ENCODE measurements at places on chromosomes 7 and 10.
A peak's percentile ranks its signal among the peaks of the same experiment; 100 is the strongest.

DNA sequence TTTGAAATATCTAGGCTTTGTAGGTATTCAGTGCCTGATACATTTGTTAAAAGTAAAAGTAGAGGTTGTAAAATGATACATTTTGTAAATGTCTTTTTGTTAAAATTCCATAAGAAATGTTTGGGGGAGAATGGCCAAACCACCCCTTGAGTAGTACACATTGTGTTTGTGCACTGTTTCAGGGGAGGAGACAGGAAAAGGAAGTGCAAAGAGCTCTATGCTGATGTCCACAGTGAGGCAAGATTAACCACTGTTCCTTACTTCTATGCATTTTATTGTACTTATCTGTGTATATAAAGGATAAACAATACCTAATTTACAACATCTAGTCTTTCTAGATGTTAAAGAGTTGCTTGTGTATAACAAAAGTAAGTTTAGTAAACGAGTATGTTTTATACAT, 7.4 kb upstream of the CYCS start:
- DNase-seq: no peak

DNA sequence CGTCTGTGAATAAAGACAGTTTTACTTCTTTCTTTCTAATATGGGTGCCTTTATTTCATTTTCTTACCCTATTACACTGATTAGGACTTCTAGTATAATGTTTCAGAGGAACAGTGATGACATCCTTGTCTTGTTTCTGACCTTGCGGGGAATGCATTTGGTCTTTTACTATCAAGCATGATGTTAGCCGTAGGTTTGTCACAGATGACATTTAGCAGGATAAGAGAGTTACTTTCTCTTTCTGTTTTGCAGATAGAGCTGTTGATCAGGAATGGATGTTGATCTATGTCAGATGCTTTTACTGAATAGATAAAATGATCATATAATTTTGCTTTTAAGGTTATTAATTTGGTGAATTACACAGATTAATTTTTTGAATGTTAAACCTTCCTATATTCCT, 6.6 kb upstream of the IGFBP3 start:
- no peak for DNase-seq

DNA sequence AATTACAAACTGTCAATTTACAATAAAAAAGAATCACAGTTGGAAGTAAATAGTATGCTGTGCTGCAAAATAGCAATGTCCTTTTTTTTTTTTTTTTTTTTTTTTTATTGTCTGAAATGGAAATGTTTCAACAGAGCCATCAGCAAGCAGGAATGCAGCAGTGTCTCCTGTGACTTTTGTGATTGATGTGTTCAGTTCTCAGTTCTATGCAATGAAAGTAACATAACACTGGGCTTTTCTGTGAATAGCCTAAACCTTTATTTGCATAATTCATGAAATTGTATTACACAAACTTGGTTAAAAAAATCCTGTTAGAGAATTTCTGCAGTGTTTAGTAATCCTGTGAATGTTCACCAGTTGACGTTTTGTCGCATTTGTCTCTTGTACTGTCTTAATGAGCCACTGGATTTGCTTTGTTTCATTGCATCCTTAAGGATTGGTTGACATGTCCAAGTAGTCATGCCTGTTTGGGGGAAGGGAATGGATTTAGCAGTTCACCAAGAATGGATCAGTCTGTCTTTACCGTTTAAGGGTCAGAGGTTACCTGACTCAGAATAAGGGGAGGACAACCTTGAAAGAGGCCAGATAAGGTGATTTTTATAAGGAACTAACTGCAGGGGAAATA, 192.7 kb downstream of the MLLT10 start:
- DNase-seq: peak; percentile 42

- DNase-seq: no peak
These were observed 33.6 kb downstream of the HIPK2 start for GRCh38 chr7:139743967-139744767.

GRCh38 chr7:127708788-127709187, 56.8 kb downstream of the SND1 start:
- DNase-seq: peak; percentile 83

DNA sequence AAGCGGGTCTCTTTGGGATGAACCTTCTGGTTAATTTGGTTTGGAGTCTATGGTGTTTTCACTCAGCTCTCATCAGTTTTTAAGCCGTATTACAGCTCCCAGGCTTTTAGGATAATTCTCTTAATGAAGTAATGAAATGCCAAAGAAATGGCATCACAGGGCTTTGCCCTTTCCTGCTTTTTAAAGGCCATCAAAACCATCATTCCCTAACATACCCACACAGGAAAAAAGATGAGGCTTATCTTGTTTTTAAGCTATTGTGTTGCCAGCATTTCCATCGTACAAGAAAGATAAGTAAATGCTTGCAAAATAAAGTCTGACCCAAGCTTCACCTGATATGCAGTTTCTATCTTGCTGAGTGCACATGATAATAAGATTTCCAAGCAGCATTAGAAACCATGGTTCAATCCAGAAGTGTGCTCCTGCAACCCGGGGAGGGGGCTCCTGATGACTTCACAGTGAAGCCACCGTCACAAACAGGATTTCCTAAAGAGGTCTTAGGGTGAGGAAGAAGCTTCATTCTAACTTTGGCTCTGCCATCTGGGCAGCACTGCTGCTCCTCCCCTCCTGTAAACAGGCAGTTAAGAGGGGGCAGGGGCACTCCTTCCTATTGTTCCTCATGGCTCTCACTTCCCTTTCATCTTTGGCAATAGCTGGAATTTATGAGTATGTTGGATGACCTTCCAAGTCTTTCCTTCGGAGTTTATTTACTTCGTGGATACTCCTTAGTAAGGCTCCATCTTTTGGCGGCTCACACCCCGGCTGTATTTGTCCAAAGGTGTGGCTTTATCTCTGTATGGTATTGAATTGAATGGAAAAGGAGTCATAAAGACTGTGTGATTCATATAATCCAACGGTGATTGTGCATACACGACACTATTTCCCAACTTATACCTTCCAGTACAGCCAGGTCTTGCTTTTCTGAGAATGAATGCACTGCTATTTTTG, 55.2 kb upstream of the FAM133B start:
- DNase-seq: no peak

DNA sequence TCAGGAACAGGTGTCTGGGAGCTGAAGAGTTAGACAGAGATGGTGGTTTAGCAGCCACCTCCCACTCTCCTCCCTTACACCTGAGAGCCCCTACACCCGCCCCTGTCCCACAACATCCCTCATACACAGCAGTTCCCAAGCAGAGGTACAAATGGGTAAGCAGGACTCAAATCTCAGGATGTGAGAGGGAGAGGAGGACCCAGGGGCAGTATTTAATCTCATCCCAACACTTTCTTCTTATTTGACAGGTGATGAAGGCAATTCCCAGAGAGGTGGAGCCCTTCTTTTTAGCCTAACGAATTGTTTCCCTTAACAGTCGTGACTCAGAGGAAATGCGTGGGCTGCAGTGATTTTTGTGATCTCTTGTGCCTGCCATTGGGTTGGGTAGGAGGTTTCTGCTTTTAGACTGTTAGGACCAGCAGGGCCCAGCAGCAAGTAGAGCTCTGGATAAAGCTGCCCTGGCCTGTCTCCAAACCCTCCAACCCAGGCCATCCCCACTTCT, 191.3 kb downstream of the HECW1 start:
- no peak for DNase-seq

- no peak for DNase-seq
These were observed 3.1 kb upstream of the GDF10 start for GRCh38 chr10:47296941-47297340.

DNA sequence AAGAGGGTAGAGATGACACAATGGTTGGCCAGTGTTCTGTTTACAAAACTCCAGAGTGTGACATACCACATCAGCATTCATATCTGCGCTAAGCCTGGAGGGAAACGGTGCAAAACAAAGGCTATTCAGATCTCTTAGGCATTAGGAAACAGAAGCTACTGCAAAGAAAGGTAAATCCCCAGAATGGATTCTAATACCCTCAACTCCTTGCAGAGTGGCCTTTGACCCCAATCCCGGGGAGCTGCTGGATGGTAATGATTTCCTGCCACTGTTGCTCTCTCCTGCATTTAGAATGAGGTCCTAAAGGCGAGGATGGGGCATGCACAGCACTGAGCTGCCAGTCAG, 65.2 kb downstream of the AOAH start:
- DNase-seq: peak; percentile 88

GRCh38 chr10:45443101-45444009, 69.3 kb downstream of the ALOX5 start:
- DNase-seq: no peak

GRCh38 chr7:151754142-151754590, 122.7 kb downstream of the PRKAG2 start:
- peak; percentile 82 for DNase-seq

- no peak for DNase-seq
These were observed 39.5 kb upstream of the TECTB start for GRCh38 chr10:112243713-112244112.

DNA sequence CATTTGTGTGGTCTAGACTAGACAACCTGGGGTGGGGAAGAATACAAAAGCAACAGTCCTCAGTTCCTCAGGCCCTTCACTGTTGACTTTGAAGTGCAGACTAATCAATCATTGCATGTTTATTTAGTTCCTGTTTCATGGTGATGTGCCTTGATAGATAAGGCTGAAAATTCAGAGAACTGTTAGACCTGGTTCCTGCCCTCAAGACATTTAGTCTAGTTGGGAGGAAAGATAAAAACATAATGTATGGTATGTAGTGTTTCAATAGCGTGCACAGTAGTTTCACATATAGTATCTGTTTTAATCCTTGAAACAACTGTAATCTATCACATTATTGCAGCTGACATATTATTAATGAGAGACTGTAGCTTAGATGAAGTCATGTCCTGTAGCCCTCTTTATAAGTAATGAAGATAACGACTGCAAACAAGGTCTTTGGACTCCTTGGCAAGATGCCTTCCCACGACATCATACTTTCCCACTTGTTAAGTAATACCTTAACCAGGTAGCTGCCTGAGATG, 124.0 kb downstream of the CELF2 start:
- no peak for DNase-seq

- DNase-seq: peak; percentile 20
These were observed 34.0 kb downstream of the DLD start for GRCh38 chr7:107924841-107925504.

- DNase-seq: no peak
These were observed 120.0 kb downstream of the LYZL1 start for GRCh38 chr10:29408847-29409240.

- no peak for DNase-seq
These were observed 200.6 kb downstream of the CHCHD3 start for GRCh38 chr7:132881317-132881716.

DNA sequence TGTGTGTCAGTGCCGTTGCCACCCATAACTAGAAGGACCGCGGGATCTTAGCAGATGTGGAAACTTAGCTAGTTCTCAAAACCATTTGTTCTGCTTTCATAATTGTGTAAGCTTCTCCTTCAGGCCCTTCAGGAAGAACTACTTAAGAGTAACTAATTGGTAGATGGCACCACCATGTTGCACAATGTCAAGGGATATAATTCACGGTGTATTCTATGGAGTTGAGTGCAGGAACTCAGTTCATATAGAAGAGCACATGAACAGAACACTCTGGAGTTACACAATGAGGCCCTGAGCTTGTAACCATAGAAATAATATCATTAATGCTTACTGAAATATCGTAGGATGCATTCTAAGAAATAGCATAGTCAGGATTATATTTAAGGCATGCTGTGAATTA, 126.5 kb upstream of the GAD2 start:
- DNase-seq: no peak

- DNase-seq: no peak
These were observed 572.1 kb upstream of the IGFBP3 start for GRCh38 chr7:46493196-46493595.

GRCh38 chr10:79995979-79996634, 47.2 kb upstream of the SFTPD start:
- DNase-seq: no peak

DNA sequence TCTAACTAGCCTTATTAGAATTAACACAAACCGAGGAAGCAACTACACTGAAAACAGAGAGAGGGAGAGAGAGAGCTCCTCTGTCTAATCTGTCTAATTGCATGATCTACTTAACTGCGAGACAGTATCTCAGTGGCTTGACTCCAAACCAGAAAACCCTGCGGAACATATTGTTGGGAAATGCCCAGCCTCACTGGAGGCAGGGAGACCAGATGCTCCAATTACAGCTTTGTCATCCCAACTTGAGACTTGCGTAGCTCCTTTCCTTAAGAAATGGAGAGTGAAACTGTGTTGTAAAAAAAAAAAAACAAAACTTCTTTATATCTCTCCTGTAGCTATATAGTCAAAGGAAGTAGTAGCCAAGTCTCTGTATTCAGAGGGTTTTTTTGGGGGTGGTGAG, 52.0 kb upstream of the ZNRF2 start:
- DNase-seq: no peak

- DNase-seq: no peak
These were observed 516.4 kb downstream of the GLRX3 start for GRCh38 chr10:130652544-130652943.

DNA sequence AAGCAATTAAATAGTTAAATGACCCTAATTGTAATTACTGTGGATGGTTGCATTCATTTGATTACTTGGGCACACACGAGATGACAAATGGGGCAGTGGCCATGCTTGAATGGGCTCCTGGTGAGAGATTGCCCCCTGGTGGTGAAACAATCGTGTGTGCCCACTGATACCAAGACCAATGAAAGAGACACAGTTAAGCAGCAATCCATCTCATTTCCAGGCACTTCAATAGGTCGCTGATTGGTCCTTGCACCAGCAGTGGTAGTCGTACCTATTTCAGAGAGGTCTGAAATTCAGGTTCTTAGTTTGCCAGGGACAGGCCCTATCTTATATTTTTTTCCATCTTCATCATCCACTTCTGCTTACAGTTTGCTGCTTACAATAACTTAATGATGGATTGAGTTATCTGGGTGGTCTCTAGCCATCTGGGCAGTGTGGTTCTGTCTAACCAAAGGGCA, 8.3 kb downstream of the PCBD1 start:
- DNase-seq: peak; percentile 82

- no peak for DNase-seq
These were observed 14.8 kb downstream of the HTR5A start for GRCh38 chr7:155084969-155085368.

DNA sequence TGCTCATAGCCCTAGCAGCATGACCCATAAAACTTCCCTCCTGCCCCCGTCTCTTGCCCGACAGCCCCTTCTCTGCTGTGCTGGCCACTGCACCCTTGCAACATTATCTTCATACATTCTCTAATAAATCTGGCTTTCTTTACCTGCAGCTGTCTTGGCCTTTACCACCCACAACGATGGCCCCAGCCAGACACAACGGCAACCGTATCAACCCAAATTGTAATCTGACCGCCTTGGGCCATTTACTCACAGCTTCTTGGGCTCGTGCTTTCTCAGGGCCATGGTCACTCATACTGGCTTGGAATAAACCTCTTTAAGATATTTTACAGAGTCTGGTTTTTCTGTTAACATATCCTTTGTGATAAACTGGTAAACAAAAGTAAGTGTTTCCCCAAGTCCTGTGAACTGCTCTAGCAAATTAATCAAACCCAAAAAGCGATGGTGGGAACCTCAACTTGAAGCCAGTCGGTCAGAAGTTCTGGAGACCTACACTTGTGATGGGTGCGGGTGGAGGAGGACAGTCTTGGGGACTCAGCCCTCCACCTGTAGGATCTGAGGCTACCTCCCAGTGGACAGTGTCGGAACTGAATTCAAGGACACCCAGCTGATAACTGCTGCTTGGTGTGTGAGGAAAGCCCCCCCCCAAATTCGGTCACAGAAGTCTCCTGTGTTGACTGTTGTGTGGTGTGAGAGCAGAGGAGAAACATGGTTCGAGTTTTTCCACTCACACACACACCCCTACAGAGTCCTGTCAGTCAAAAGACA, 87.6 kb upstream of the ATP6V0A4 start:
- DNase-seq: no peak

GRCh38 chr10:47026301-47027107, 115.3 kb downstream of the PTPN20 start:
- DNase-seq: peak; percentile 3
